Stimulated activated CD4-positive, alpha-beta T cell treated with anti-CD3 and anti-CD28 coated beads, Interleukin-1b, Interleukin-23, amount 100 ng/mL, for 48 hours (primary cell): ENCODE measurements at places on chromosomes 13 and 19.

GRCh38 chr19:18419195-18419698 is at the start of gene SSBP4:
Gene SSBP4 (plus strand): TSS chr19:18419398. CDS start chr19:18419649, 251 bp downstream.
- peak; percentile 60 for DNase-seq

GRCh38 chr19:40494191-40494838 is 27.5 kb downstream of the SPTBN4 start:
- no peak for DNase-seq

- no peak for DNase-seq
Measured at GRCh38 chr19:17599780-17600179, 44.3 kb downstream of the COLGALT1 start.

GRCh38 chr13:35393886-35394285 is 82.6 kb downstream of the MAB21L1 start:
- DNase-seq, result no peak

GRCh38 chr13:27712421-27712820 is 79.9 kb upstream of the GSX1 start:
- no peak for DNase-seq

DNA sequence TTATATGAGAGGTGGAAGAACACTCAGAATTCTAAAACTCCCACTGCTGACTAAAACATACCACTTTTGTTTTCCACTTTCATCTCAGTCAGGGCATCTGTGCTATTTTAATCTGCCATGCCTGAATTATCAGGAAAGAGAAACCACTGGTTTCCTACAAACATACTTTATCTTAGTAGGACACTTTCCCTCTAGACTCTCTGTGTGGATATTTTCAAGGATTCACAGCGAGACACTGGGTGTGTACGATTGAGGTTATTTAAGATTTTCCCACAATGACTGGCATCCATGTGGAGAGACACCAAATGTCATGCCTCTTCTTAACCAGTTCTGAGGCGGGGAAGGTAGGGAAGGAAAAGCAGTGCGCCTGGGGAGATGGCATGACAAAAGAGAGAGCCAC is 212.2 kb downstream of the ENOX1 start:
- no peak for DNase-seq
